ENCODE measurements at places on chromosomes 7 and 10.

DNA sequence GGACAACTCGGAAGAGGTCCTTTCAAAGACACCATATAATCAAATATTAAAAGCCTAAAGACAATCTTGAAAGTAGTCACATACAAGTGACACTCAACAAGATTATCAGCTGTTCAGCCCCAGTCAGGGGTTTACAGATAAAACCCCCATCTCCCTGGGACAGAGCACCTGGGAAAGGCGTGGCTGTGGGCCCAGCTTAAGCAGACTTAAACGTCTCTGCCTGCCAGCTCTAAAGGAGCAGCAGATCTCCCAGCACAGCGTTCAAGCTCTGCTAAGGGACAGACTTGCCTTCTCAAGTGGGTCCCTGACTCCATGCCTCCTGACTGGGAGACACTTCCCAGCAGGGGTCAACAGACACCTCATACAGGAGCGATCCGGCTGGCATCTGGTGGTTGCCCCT is 18.0 kb downstream of the CDCA7L start:
- DNase-seq, result no peak

GRCh38 chr7:50632561-50633413 is 67.6 kb upstream of the DDC start:
- DNase-seq, result peak; percentile 58

GRCh38 chr10:77253147-77253545 is 384.5 kb downstream of the KCNMA1 start:
- DNase-seq, result no peak

DNA sequence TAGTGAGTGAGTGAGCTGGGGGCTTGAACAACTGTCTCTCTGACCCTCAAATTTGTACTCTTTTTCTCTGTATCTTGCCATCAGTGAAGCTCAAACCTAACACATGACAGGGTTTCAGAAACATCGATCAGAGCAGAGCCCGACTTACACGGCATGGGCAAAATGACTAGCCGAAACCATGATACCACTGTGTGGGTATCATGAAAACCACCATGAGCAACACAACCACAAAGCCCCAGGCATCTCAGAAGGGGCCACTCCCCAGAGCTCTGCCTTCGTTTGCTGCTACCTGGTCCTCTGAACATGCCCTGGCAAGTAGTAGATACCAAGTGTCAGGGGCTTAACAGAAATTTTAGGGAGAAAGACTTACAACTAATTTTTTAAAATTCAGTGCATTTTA is 308.5 kb downstream of the WDR11 start:
- no peak for DNase-seq

DNA sequence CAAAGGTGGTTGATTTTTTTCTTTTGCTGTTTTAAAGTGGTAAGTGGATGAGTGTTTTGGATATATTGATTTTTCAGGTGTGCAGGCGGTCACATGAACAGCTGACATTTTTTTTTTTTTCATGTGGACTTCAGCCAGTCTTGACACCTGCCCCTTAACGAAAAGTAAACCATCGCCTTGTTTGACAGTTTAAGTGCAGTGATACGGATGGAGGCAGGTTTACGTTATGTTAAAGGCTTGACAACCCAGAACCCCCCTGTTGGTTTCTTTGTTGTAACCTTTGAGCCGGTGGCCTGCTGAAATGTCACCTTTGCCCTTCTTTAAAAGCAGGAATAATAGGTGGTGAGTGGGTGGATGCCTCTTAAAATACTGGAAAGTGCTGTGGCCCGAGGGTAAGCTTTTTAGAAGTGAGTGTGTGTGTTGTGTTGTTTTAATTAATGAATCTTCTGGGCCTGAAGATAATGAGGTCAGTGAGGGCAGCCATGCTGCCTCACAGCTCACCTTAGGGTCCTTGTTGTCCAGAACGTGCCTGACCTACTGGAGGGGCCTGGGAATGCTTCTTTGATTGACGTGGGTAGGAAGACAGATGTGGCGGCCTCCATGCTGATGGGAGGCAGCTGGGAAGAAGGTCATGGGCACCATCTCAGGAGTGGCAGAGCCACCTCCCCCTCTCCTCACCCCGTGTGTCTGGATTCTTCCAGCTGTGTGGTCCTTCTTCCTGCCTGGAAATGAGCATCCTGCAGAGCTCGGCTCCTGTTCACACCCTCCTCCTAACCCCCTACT is 69.8 kb downstream of the TCF7L2 start:
- no peak for DNase-seq

- no peak for DNase-seq
Observed at GRCh38 chr10:121168545-121169216, 317.5 kb downstream of the WDR11 start.

DNA sequence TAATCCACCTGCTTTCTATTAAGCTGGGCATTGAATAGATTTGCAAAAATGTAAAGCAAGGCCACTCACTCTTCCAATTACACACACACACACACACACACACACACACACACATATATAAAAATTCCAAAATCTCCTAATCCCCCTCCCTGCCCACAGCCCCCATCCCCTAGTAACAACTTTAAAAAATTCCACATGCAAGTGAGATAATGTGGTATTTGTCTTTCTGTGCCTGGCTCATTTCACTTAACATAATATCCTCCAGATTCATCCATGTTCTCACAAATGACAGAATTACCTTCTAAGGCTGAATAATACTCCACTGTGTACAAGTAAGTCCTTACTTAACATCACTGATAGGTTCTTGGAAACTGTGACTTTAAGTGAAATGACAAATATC is 24.2 kb downstream of the SH2D4B start:
- DNase-seq, result no peak

DNA sequence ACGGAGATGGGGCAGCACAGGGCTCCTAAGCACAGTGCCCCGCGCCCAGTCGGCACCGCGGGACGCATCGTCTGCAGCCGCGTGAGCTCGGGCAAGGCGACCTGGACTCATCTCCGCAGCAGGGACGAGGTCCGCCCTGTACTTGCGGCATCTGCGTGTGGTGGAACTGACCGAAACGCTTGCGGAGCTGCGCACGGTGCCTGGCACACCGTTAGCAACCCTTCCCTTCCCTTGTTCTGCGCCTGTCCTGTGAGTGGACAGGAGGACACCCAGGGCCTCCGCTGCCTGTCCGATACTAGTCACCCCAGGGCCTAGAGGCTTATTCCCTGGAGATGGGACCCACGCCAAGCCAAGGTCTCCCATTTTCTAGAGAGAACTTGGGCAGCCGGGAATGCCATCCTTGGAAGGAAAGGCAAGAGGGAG is 98.5 kb downstream of the WDR11 start:
- no peak for DNase-seq

GRCh38 chr10:84214046-84214572 is 11.2 kb downstream of the LRIT2 start:
- DNase-seq, result no peak

DNA sequence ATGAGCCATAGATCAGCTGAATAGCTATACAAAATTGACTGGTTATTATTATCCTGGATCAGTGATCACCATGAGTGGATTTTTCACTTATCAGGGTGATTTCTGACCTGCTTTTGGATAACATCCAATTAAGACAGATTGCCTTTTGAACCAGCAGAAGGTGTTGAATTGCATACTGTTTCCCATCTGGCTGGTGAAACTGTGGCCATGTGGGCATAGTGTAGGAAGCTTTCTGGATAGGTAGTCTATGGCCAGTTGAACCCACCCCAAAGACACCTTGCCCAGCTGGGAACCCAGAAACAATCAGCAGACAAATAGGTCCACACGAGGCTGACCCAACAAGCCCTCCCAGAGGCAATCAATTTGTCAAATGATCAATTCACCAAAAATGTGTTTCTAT is 29.3 kb downstream of the DNAJC12 start:
- DNase-seq, result no peak

DNA sequence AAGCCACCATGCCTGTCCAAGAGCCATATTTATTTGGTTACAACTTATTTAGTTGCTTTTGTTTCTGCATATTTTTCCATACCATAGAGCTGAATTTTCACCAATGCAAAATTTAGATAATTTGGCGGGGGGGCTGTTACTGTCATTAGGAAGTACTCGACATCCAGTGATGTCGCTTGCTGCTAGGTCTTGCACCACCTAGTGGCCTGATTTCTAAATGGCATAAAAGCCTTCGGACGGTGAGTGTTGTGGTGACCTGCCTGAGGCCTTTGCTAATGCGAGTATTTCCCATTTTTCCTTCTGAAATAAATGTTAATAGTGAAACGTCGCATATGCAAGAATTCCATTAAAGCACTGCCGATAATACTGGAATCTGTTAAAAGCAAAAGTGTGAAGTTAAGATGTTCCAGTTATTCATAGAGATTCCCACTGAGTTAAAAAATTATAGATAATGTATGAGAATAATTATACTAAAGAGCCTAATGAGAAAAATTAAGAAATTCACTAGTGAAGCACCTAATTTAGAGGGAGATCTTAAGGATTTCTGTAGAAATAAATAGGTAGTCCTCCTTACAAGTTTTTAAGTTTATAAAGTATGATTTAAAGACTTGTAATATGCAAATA is 86.1 kb upstream of the DNAJB6 start:
- peak; percentile 50 for DNase-seq

DNA sequence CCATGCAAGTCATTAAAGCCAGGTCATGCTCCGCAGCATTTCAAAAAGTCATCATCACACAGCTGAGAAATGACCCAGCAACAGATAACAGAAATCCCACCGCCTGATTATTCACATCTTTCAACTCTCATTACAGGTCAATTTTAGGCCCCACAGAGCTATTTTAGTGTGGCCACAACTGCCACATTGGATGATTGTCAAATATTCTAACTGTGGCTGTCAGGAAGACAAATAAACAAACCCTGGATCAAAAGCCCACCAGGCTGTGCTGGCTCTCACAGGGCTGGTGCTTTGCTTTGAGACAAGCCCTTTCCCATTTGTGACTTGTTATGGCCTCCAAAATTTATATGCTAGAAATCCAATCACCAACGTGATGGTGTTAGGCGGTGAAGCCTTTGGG is 117.6 kb upstream of the CDC14C start:
- no peak for DNase-seq

DNA sequence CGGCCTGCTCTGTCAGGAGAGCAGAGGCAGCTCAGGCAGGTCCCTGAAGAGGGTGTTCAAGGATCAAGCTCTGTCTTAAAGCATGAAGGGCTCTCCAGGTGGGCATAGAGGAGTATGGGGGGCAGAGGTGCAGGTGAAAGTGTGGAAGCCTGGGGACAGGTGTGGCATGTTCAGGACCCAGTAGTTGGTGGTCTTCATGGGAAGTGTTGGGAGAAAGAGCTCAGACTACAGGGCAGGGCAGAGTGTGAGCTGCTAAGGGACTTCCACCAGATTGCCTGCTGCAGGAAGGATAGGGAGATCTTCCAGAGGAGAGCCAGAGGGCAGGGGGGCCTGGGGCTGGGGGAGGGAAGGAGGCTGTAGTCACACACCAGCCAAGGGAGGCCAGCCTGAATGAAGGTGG is 156.5 kb upstream of the GDF10 start:
- no peak for DNase-seq

- DNase-seq, result no peak
Observed at GRCh38 chr7:3204526-3204925, 96.5 kb upstream of the SDK1 start.

- no peak for DNase-seq
Observed at GRCh38 chr7:117808341-117808757, 64.9 kb downstream of the CTTNBP2 start.

GRCh38 chr7:46767071-46767470 is 814.8 kb downstream of the TNS3 start:
- no peak for DNase-seq

DNA sequence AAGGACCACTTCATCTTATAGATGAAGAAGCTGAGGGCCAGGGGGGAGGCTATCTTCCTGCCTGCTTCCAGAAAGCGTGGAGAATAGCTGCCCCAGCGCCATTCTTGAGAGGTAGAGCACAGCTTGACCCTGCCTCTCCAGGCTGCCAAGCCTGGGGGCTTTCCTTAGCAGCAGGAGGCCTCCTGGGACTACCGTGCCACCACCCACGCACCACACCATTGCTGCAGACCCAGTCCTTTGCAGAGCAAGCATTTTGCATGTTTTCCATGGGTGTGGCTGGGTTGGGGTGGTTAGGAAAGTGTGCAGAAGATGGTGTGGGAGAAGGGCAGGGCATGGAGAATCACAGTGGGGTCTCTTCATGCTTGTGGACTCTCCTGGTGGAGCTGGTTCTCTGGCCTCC is 64.9 kb downstream of the TBXAS1 start:
- DNase-seq, result no peak

DNA sequence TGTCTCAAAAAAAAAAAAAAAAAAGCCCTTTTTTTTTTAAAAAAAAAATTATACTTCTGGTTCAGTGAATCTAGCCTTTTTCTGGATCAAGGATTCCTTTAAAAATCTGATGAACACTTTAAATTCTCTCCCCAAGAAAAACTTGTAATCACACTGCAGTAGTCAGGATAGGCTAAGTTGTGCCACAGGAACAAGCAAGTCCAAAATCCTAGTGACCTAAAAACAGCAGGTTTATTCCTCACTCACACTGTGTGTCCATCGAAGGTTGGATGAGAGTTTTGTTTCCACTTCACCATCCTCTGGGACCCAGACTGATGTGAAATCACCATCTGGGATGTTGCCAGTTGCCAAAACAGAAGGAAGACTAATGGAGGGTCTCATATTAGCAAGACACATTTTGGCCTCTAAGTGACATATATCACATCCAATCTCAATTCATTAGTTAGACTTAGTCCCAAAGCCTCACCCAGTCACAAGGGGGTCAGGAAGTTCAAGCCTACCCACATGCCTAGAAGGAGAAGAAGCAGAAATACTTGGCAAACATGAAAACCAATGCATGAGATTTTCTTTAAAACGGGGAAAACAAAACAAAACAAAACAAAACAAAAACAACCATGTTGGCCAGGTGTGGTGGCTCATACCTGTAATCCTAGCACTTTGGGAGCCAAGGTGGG is 32.7 kb downstream of the CYP17A1 start:
- no peak for DNase-seq

DNA sequence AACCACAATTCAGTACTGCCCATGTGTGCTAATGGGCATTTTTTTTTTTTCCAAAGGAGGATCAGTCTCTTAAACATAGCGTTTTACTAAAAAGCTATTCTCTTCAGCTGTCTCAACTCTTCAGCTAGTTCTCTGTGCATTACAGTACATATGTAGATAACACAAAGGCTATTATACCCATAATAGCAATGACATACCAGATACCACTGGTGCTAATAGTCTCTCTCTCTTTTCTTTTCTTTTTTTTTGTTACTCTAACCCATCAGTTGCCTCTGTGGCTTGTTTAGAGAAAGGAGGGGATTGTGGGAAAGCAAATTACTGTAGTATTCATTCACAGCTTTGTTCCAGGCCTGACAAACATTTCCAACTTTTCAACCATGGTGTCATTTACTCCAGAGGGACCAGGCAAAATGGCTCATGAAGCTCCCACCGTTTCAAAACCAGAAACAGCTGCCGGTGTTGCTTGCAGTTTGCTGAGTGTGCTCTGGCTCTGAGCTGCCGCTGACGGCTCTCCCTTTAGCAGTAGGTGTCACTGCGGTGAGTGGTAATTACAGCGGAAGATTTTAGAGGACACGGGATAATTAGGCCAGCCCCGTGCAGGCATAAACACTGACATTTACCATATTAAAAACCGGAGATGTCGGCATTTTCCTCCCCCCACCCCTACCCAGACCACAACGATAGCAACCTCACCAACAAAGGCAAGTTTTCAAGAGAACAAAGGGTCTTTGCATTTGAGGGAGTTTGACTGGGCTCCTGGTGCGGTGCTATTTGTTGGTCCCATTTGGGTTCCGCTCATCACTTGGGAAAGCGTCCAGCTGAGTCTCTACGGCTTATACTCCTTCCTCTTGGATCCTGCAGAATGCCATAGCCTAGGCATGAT is 1005.5 kb downstream of the KCNMA1 start:
- DNase-seq, result no peak

- no peak for DNase-seq
Observed at GRCh38 chr10:125882596-125882995, 1.5 kb upstream of the DHX32 start.
